ENCODE measurements at places on chromosomes 16 and 17. TPM values are rescaled to one million over a fixed set of nuclear protein-coding genes. Genes with fewer than 3 reads are reported as not detected.

PPP4C gene
- 68.9 TPM for total RNA-seq

P3H4 gene
- total RNA-seq: 9.2 TPM

BMERB1 gene
- 16.1 TPM for total RNA-seq

MAPT gene
- 5.5 TPM for total RNA-seq

ADAMTS18 gene
- 0.09 TPM for total RNA-seq

NTN1 gene
- 7.8 TPM for total RNA-seq

SCGB1C2 gene
- total RNA-seq: not detected

TIMP2 gene
- 260 TPM for total RNA-seq

DNA sequence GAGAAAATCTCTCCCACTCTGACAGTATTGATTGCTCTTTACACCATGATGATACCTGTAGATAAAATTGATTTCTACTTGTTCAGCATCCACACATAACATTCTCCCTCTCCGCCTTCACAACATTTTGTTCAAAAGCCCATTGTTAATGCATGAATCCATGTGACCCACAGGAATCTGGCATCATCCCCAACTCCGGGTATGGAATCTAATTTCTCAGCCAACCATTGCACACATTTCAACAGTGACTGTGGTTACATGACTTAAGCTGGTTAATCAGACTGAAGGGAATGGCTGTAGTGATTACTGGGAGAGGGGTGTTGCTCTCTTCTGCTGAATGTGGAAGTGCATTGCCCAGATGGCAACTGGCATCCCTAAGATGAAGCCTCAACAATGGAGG is 161.4 kb upstream of the C16orf82 start:
- no peaks in the 10 kb centered on the region for H3K27me3 ChIP-seq
- DNase-seq: no peak
- no peak overlapping the region for H3K4me3 ChIP-seq
- no peaks in the 10 kb centered on the region for H3K36me3 ChIP-seq

GRCh38 chr17:57983446-57983845 is 4.6 kb downstream of the VEZF1 start:
- H3K4me1 ChIP-seq: peaks cover 63% of the 10 kb centered on the region
- no peak overlapping the region for H3K4me3 ChIP-seq
- peaks cover 50% of the 10 kb centered on the region for H3K36me3 ChIP-seq
- H3K27me3 ChIP-seq: no peaks in the 10 kb centered on the region

- peak; percentile 99 for DNase-seq
- H3K4me3 ChIP-seq: peak within 1 kb of the TSS; percentile 89
- H3K27ac ChIP-seq: peak within 1 kb of the TSS; percentile 93
- peaks cover 35% of the 10 kb centered on the region for H3K4me1 ChIP-seq
- no peaks in the 10 kb centered on the region for H3K36me3 ChIP-seq
Observed at GRCh38 chr17:29389982-29390850, at the start of gene TAOK1. Gene TAOK1 (plus strand): TSS chr17:29390363. CDS start chr17:29451549, 61,186 bp downstream.

- H3K4me1 ChIP-seq: no peaks in the 10 kb centered on the region
- no peaks in the 10 kb centered on the region for H3K27me3 ChIP-seq
- no peak overlapping the region for H3K4me3 ChIP-seq
- DNase-seq: no peak
- no peak overlapping the region for H3K27ac ChIP-seq
Observed at GRCh38 chr16:23537390-23537789, 19.8 kb downstream of the EARS2 start.

- DNase-seq: no peak
- no peak overlapping the region for H3K4me3 ChIP-seq
- H3K36me3 ChIP-seq: peaks cover 98% of the 10 kb centered on the region
- no peaks in the 10 kb centered on the region for H3K27me3 ChIP-seq
- H3K27ac ChIP-seq: peak overlapping the region; percentile 54
- H3K4me1 ChIP-seq: peaks cover 26% of the 10 kb centered on the region
Observed at GRCh38 chr17:8448310-8448709, 12.6 kb downstream of the NDEL1 start.

DNA sequence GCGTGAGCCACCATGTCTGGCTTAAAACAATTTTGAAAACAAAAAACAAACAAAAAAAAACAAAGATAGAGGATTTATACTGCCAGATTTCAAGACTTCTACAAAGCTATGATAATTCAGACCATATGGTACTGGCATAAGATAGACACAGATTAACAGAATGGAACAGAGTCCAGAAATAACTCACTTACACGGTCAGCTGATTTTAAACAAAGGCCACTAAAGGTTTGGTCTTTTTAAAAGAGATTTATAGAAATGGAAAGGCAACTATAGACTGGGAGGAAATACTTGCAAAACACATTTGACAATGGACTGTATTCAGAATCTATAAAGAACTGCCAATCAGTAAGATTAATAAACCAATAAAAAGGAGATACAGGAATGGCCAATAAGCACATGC is 48.6 kb upstream of the MNT start:
- no peaks in the 10 kb centered on the region for H3K4me1 ChIP-seq
- H3K4me3 ChIP-seq: no peak overlapping the region
- DNase-seq: no peak
- H3K36me3 ChIP-seq: no peaks in the 10 kb centered on the region

DNA sequence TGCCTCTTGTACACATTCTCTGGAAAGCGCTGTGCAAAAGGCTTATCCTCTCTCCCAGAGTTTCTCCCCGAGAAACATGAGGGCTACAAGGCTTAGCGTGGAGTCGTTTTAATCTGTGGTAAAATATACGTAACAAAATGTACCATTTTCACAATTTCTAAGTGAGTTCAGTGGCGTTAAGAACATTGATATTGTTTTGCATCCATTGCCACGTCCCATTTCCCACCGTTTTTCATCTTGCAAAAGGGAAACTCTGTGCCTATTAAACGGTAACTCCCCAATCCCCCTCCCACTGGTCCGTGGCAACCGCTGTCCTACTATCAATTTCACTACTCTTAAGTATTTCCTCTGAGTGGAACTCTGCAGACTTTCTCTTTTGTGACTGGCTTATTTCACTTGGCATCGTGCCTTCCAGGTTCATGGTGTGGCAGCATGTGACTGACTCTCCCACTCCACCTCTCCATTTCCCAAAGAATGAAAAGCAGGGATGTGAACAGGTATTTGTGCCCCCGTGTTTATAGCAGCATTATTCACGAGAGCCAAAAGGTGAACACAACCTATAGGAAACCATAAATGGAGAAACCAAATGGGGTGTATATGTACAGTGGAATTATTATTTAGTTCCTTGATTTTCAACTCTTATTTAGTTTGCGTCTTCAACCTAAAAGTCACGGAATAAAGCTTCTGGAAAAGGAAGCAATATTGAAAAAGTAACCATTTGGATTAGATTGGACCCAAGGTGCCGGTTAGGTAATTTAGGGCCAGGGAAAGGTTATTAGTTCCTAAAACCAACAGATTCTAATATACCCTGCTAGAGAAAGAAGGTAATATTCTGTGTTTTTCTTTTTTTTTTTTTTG is 1.1 kb upstream of the USP32 start:
- H3K27ac ChIP-seq: peak overlapping the region; percentile 93
- DNase-seq: peak; percentile 52
- H3K36me3 ChIP-seq: no peaks in the 10 kb centered on the region
- peak overlapping the region; percentile 75 for H3K4me3 ChIP-seq

GRCh38 chr17:66422186-66422585 is 119.8 kb downstream of the PRKCA start:
- H3K36me3 ChIP-seq: no peaks in the 10 kb centered on the region
- no peak for DNase-seq
- H3K4me1 ChIP-seq: no peaks in the 10 kb centered on the region
- no peak overlapping the region for H3K27ac ChIP-seq

GRCh38 chr17:13984956-13985355 is 84.3 kb upstream of the COX10 start:
- no peaks in the 10 kb centered on the region for H3K36me3 ChIP-seq
- no peak for DNase-seq
- H3K4me3 ChIP-seq: no peak overlapping the region
- no peaks in the 10 kb centered on the region for H3K4me1 ChIP-seq
- H3K27me3 ChIP-seq: no peaks in the 10 kb centered on the region

DNA sequence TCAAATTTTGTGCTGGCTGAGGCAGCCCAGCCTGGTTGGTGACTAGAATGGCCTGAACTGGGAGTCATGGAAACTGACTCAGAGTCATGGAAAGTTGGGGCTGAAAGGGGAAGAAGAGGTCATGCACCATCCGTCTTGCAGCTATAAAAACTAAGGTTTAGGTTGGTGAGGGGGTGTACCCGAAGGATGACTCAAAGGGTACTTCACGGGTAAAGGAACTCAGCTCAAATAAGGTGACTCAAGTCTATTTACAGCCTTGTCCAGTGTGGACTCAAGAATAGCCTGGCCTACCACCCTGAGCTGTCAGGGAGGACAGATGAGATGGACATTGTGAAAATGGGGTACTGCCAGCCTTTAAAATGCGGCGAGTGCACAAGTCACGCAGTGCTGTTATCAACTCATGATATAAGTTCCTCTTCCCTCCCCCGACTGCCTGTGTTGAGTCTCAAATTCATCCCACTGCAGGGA is 18.6 kb downstream of the CD300LB start:
- H3K27me3 ChIP-seq: no peaks in the 10 kb centered on the region
- H3K4me3 ChIP-seq: no peak overlapping the region
- no peaks in the 10 kb centered on the region for H3K4me1 ChIP-seq
- DNase-seq: no peak

GRCh38 chr17:81043725-81044427 is 8.9 kb downstream of the BAIAP2 start:
- H3K27me3 ChIP-seq: no peaks in the 10 kb centered on the region
- DNase-seq: peak; percentile 87
- peaks cover 99% of the 10 kb centered on the region for H3K4me1 ChIP-seq
- peak overlapping the region; percentile 92 for H3K27ac ChIP-seq
- peak overlapping the region; percentile 21 for H3K4me3 ChIP-seq

- DNase-seq: no peak
- no peak overlapping the region for H3K27ac ChIP-seq
- no peak overlapping the region for H3K4me3 ChIP-seq
- no peaks in the 10 kb centered on the region for H3K4me1 ChIP-seq
Observed at GRCh38 chr17:40975516-40975915, 8.6 kb downstream of the KRT40 start.

GRCh38 chr17:81237591-81238489 is 1.0 kb downstream of the TEPSIN start:
- peaks cover 33% of the 10 kb centered on the region for H3K4me1 ChIP-seq
- H3K4me3 ChIP-seq: peak overlapping the region; percentile 100
- no peaks in the 10 kb centered on the region for H3K27me3 ChIP-seq
- peaks cover 23% of the 10 kb centered on the region for H3K36me3 ChIP-seq
- H3K27ac ChIP-seq: peak overlapping the region; percentile 89
- DNase-seq: no peak

DNA sequence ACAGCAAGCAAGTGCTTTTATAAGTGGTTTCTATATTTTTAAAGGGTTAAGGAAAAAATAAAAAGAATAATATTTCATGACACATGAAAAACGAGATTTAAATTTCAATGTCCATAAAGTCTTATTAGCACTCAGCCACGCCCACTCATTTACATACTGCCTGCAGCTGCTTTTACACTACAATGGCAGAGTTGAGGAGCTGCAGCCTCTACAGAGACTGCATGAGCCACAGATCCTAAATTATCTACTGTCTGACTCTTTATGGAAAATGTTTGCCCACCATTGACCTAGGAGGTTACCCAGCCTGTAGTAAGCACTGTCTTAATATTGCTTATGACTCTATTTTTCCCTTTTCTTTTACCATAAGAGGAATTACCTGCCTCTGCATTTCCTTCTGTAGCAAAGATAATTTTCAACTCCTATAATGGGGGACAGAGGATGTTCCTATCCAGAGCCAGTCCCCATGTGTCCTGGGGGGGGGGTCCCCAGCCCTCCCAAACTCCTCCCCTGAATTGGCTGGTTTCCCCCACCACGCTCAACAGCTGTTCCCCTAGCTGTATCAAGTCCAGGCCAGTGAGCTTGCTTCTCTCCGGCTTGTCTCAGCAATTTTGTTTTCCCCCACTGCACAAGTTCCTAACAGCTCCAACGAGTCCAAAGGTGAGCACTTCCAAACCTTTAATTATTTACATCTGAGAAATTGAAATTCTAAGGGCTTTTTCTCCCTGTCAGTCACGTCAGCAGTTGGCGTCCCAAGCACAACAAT is 139.4 kb upstream of the ERCC4 start:
- H3K4me3 ChIP-seq: no peak overlapping the region
- no peaks in the 10 kb centered on the region for H3K27me3 ChIP-seq
- no peak overlapping the region for H3K27ac ChIP-seq
- no peaks in the 10 kb centered on the region for H3K4me1 ChIP-seq
- no peaks in the 10 kb centered on the region for H3K36me3 ChIP-seq

All from lower lobe of right lung (tissue), 2 donors.